GM12878 (cell line): ENCODE measurements at places on chromosomes 4 and X. TPM values are rescaled to one million over a fixed set of nuclear protein-coding genes. Genes with fewer than 3 reads are reported as not detected.

DNA sequence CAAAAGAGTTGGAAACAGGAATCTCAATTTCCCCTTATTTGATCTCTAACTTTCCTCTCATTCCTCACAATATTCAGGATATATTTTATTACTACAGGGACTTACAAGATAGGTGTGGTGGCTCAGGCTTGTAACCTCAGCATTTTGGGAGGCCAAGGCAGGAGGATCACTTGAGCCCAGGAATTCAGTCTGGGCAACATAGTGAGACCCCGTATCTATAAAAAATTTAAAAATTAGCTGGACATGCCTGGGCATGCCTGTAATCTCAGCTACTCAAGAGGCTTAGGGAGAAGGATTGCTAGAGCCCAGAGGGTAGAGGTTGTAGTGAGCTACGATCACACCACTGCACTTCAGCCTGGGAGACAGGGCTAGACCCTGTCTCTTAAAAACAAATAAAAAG lies 200.4 kb downstream of the CAMK2D start:
- DNase-seq, result no peak

DNA sequence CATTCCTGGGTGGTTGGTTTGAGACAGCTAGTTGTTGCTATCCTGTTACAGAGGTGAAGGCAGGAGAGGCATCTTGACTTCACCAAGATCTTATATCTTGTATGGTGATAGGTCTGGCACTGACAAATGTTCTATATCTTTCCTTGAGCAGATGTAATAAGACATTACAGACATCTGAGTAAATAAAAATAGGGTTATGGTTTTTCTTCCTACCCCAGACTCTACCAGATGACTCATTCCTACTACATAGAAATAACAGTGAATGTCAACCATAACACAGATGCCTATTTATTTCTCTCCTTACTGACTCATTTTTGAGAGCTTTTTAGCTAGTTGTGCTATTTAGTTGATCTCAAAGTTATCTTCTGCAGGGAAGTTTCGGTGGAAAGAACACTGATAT lies 21.9 kb downstream of the HNRNPH2 start:
- DNase-seq, result no peak

GRCh38 chr4:107994894-107995293 lies 5.2 kb downstream of the HADH start:
- no peak for DNase-seq

- no peak for DNase-seq
These were observed 319.1 kb downstream of the ASMT start for GRCh38 chrX:1933964-1934363.

- DNase-seq, result no peak
These were observed 1.5 kb upstream of the PAPSS1 start for GRCh38 chr4:107721436-107722100.

DNA sequence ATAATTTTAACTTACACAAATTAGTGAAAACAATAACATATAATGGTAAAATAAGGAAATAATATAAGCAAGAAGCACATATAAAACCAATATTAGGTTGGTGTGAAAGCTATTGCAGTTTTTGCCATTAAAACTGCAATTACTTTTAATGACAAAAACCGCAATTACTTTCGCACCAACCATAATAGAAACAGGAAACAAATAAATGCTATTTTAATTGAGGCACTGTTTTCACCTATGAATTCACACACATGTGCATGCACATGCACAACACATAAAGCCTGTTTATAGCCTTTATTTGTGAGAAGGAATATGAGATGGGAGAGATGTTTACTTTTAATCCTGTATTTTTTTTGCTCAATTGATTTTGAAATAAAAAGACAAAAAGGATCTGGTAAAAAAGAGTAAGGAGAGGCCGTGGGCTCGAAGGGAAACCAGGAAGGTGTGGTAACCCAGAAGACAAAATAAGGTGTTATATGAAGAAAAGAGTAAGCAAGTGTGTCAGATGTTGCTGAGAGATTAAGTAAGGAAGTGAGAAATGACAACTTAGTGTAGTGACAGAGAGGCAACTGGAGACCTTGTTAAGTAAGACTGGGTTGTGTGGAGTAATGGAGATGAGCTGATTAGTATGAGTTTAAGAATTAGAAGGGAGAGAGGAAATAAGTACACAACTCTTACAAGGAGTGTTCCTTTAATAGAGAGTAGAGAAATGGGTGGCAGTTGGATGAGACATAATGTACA lies 69.0 kb downstream of the KLHL13 start:
- DNase-seq, result no peak

DNA sequence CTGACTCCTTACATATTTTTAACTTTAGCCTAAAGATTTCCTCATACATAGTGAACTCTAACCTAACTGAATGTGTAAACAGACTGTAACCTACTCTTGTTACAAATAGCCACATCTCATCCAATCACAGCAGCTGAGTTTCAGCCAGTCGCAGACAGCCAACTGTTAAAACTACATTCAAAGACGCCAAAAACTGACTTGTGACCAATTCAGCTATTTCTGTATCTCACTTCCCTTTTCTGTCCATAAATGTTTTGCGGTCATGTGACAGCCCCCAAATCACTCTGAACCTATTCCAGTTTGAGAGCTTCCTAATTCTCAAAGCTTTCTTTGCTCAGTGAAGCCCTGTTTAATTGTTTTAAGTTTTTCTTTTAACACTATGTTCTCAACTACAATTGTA lies 2731.9 kb downstream of the ARAP2 start:
- peak; percentile 19 for DNase-seq

DNA sequence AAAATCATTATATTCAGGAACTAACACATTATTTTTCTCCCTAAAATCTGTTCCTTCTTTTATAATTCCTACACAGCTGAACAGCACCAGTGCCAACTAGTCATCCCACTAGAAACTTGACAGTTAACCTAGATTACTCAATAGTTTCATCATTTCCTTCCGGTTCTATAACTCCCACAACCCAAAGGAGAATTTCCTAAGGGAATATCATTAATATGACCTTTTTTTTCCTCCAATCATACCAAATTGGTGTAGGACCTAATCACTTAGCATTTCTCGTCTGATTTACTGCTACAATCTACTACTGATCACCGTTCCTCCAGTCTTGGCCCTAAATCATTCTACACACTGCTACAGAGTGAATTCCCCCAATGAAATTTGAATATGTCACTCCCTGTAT lies 45.9 kb downstream of the WDFY3 start:
- DNase-seq, result no peak

GRCh38 chr4:183918696-183919095 lies 13.6 kb downstream of the STOX2 start:
- DNase-seq, result no peak

GRCh38 chrX:67612231-67612630 lies 68.4 kb downstream of the AR start:
- no peak for DNase-seq

- no peak for DNase-seq
These were observed 170.2 kb upstream of the ETNPPL start for GRCh38 chr4:108933046-108933445.

DNA sequence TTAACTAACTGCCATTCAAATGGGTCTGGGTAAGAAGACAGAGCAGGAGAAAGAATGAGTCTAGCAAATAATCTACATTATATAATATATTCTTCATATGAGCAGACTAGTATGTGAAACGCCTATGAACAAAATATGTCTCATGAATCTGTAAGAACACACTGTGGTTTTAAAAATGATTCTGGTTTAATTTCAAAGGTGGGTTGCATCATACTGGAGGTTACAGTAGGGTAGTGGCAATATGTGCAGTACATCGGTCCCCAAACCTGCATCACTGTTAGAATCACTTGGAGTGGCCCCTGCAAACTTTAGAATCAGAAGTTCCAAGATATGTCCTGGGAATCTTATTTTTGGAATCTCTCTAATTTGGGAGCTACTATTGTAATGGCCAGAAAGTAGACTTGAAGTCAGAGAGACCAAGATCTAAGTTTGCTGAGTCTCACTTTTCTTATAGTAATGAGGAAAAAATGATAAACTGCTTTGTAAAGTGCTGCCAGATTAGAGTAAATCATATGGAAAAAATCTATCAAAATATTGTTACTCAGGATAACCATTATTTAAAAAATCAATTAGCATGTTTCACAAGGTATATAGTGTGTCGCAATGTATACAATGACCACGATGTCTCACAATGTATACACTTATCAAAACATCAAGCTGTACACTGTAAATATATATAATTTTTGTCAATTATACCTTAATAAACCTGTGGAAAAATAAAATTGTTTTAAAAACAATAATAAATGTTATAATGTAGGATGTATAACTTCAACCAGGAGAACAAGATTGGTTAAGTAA lies 37.9 kb upstream of the ARSJ start:
- DNase-seq, result no peak

DNA sequence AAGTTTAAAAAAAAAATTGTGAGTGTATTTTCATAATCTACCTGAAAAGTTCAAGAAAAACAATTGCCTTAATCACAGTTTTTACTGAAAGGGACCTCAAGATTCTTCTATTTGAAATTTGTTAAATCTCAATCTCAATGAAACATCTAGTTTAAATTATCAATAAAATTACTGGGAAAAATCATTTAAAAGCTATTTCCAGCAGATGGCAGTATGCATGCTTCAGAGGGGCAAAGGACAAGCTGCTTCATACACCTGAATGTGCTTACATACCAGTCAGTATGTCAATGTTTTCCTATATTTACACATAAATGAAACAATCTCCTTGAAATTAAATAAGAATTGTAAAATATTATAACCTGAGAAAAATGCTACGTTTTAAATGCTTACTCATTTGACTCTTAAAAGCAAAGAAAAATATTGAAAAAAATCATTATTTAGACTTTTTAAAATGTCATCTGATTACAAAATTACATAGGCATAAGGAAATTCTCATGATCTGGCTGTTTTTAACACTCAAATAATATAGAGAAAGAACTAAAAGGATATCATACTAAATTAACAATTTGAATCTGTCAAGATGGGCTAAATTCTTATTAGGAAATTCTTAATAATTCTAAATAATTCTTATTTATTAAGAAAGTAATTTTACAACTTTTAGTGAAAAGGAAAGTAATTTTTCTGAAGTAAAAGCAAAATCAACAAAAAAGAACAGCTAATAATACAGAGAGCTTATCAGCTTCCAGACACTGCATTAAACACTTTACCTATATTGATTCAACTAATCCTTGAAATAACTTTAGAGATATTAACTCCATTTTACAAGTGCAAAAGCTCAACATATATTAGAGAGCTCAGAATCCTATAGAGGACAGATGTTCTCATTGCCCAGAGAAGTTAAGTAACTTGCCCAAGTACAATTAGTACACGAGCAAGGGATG lies 242.1 kb downstream of the ADAMTS3 start:
- no peak for DNase-seq

DNA sequence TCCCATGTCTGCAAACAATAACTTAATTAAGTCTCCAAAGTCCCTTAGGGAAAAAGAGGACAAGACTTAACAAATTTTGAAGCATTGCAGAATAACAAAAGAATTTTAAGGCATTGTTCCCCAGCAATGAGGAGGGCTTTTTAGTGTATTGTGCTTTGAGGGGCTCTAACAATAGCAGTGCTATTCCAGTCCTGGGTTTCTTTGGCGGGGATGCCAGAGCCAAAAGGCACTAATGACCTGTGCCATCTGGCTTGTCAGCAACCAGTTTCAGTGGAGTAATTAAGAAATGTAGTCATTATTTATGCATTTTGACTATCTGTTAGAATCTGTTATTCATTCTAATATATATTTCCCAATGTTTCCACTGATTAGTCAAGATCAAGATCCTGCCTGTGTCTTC lies 575.4 kb downstream of the SPRY1 start:
- no peak for DNase-seq

DNA sequence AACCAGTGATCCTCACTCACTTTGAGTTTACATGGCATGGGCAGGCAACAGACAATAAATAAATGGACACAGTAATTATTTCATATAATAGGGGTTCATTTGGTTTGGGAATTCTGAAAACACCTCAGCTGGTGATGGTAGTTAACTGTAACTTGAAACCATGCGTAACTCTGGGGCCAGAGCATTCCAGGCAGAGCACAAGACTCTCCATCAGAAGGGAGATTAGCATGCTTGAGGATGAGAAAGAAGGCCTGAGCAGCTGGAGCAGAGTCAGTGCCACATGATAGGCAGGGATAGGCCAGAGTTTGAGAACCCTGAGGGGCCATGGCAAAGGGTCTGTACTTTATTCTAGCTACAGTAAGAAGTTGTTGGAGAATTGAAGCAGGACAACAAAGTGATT lies 56.3 kb upstream of the CXCL8 start:
- no peak for DNase-seq

DNA sequence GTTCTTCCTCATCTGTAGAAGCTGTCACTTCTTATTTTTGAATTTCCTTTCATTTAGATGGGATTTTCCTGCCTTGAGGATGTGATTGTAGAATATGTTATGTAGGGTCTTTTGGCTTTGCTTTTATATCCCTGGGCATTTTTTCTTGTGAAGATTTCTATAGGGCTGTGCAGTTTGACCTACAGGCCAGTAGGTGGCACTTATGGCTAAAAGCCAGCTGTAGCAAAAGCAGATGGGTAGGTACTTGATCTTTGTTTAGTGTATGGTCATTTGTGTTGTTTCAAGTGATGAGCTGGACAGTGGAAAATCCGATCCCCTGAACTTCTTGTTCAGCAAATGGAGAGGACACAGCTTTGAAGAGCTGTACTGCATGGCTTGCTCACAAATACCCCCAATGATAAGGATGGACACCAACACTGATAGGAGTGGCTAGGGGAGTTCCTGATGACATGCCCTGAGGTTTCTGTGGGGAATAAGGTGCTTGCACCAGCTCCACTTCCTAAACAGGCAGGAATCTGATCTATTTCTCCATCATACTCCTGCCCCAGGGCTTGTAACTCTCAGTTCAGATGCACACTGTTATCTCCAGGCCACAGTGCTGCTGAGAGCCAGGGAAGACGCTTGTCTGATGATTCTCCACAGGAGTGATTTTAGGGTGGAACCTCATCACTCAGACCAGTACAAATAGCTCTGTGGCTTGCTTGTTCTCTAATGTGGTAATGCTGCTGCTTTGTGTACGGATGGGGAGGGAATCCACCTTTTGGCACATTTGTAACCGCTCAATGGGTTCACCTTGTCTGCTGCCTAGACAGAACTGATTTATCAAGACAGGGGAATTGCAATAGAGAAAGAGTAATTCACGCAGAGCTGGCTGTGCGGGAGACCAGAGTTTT lies 417.1 kb upstream of the MAGEB16 start:
- peak; percentile 23 for DNase-seq

- DNase-seq, result no peak
These were observed 85.0 kb downstream of the RCHY1 start for GRCh38 chr4:75429208-75429607.

GRCh38 chr4:107519053-107519452 lies 201.0 kb downstream of the PAPSS1 start:
- no peak for DNase-seq

- DNase-seq, result no peak
These were observed 1.7 kb downstream of the TSPAN7 start for GRCh38 chrX:38563030-38563429.

GRCh38 chr4:53908661-53909078 lies 155.7 kb downstream of the CHIC2 start:
- peak; percentile 8 for DNase-seq

The RIPPLY1 gene
- not detected in 2 replicates for total RNA-seq

The CABS1 gene
- not detected in 2 replicates for total RNA-seq

The GABRG1 gene
- total RNA-seq, result not detected in 2 replicates

The L1CAM gene
- total RNA-seq, result 0.24 and 0.64 TPM in 2 replicates

The MAP7D3 gene
- 10.8 and 11.3 TPM in 2 replicates for total RNA-seq

The PLS3 gene
- total RNA-seq, result 161 and 164 TPM in 2 replicates

The TCEAL5 gene
- not detected in 2 replicates for total RNA-seq

The YY2 gene
- 0.96 and 1.1 TPM in 2 replicates for total RNA-seq

The GAGE12D gene
- not detected in 2 replicates for total RNA-seq

The CTAG1A gene
- not detected in 2 replicates for total RNA-seq

The PALLD gene
- 2.1 TPM in 2 replicates for total RNA-seq

The CXorf49 gene
- not detected in 2 replicates for total RNA-seq

The ARHGAP36 gene
- total RNA-seq, result not detected in 2 replicates

The LNX1 gene
- total RNA-seq, result 1.4 and 1.5 TPM in 2 replicates

The ADH1A gene
- not detected in 2 replicates for total RNA-seq

The TCEAL6 gene
- total RNA-seq, result not detected in 2 replicates

The HELQ gene
- 12.1 and 13.5 TPM in 2 replicates for total RNA-seq

The TCEAL2 gene
- total RNA-seq, result not detected in 2 replicates
